ENCODE measurements at places on chromosomes 6 and 20. TPM values are rescaled to one million over a fixed set of nuclear protein-coding genes. Genes with fewer than 3 reads are reported as not detected.

Gene CCN2
- total RNA-seq = not detected

DNA sequence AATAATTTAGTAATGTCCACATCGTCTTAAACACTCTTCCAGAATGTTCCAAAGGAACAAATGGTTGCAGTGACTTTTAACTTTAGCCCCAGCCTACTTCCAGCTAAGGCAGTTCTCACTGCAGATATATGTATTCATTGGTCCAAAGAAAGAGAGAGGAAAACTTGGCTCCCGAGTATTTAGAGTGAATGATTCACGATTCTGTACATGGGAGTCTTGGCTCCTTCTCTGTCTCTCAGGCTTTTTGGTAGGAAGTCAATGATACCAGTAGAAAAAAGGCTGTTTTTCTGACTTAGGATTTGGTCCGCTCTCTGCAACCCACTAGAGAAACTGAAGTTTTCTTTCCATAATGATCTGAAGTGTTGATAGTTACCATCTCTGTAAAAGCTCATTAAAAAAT, 38.6 kb downstream of the E2F3 start:
- DNase-seq = no peak

DNA sequence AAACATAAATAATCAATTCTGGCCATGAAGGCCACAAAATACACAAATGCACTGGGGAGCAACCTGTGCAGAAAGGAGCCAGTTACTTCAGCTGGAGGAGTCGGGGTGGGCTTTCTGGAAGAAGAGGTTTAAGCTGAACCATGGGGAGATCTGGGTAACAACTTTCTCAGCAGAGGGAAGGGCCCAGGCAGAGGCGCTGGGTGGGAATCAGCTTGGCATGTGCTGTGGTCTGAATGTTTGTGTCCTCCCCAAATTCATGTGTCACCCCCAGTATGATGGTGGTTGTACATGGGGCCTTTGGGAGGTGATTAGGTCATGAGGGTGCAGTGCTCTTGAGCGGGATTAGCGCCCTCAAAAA, 107.9 kb downstream of the SYCP2 start:
- no peak for DNase-seq

DNA sequence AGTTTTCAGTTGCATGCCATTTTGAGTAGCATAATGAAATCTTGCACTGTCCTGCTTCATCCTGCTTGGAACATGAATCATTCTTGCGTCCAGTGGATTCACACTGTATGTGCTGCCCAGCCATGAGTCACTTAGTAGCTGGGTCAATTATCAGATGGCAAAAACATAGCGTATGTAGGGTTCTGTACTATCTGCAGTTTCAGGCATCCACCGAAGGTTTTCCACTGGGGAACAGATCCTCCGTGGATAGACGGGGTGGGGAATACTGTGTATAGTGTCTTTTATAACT, 61.4 kb downstream of the IL22RA2 start:
- no peak for DNase-seq

GRCh38 chr20:19254956-19255355, 42.5 kb downstream of the SLC24A3 start:
- no peak for DNase-seq

GRCh38 chr6:136175873-136176272, 74.2 kb downstream of the MTFR2 start:
- DNase-seq = no peak
